ENCODE measurements at places on chromosomes 1 and 21.

- DNase-seq: no peak
Observed at GRCh38 chr1:108824051-108824450, 32.8 kb downstream of the AKNAD1 start.

- DNase-seq: no peak
Observed at GRCh38 chr1:58774027-58774426, 9.8 kb downstream of the JUN start.

DNA sequence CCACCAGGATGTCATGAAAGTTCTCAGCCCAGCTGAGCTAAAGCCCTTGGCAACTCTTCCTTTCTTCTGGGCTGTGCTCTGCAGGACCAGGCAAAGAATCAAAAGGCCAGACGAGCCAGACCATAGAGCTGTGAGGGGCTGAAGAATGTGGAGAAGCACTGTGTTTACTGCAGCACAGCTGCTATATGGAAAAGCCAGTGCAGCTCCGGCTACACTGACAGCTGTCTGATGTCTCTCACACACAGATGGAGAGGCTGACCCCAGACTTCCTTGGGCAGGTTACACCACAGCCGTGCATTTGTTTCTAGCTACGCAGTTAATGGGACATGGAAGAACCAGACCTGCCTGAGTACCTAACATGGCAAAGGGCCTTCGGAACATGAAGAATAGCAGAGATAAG, 40.3 kb downstream of the CD247 start:
- no peak for DNase-seq

GRCh38 chr1:162882248-162882674, 21.3 kb upstream of the CCDC190 start:
- no peak for DNase-seq

DNA sequence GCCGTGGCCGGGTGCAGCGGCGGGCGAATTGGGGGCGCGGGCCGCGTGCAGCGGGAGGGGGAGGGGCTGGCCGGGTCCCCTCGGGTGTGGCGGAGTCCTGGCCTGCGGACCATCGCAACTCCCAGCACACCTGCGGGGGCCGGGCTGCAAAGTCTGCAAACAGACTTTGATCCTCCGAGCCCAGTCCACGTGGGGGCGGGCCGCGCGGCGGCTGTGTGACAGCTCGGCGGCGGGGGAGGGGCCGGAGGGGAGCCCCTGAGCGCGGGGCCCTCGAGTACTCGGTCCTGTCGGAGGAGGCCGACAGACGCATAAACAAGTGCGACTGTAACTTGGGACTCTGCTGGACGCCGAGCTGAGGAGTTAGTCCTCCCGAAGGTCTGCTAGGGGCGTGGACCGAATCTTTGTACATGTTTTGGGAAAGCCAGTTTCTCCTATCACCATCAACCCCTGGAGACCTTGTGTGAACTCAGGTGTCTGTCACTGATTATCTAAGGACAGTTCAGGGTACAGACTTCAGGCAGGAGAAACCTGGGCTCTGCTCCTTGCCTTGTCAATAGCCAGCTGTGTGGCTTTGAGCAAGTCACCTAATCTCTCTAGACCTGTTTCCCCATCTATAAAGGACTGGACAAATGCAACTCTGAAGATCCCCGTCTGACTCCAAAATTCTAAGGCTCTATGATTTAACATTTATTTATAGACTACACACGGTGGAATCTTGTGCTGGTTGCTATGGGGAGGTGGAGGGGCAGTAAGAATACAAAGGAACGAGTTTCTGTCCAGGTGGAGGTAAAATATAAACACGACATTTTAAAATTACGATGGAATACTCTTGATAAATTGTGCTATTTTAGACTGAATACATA, 710 bp upstream of the SLC30A1 start:
- DNase-seq: no peak

DNA sequence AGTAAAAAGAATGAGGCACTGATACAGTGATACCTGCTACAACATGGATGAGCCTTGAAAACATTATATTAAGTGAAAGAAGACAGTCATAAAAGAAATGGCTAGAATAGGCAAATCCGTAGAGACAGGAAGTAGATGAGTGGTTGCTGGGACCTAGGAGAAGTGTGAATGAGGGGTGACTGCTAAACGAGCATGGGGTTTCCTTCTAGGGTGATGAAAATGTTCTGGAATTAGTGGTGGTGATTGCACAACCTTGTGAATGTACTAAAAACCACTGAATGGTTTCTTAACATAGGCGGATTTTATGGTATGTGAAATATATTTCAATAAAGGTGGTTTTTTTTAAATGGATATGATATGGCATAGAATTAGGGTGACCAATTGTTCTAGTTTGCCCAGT, 12.6 kb upstream of the SERINC2 start:
- DNase-seq: no peak

GRCh38 chr1:180505732-180506335, 3.5 kb upstream of the ACBD6 start:
- DNase-seq: no peak
